ENCODE measurements at places on chromosomes 2 and 18.
A peak's percentile ranks its signal among the peaks of the same experiment; 100 is the strongest.

DNA sequence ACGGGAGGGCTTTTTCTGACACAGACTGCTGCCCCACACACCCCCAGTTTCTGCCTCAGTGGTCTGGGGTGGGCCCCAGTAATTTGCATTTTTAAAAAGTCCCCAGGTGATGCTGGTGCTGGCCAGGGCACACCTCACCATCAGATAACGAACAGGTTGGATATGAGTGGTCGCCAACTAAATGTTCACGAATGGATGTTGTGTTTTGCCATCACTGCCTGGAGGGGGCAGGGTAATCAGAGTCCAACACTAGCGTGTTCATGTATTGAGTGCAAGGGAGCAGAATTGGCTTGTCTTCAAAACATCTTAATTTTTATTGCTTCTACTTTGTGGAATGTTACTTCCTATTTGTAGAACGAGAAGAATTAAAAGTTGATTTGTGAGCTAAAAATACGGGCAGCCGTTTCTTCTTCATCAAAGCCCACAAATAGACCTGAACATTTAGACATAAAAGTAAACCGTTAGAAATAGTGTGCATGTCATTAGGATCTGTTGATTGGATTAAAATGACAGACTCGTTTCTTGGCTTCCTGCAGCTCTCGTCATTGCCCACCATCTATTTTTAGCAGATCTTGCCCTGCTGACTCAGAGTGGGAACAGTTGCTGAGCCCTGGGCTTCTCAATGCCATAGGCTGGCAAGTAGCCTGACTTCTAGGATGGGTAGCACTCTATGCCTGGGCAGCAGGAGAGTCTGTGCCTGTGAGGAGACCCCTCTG is 45.2 kb downstream of the NCK2 start:
- DNase-seq: peak; percentile 84

DNA sequence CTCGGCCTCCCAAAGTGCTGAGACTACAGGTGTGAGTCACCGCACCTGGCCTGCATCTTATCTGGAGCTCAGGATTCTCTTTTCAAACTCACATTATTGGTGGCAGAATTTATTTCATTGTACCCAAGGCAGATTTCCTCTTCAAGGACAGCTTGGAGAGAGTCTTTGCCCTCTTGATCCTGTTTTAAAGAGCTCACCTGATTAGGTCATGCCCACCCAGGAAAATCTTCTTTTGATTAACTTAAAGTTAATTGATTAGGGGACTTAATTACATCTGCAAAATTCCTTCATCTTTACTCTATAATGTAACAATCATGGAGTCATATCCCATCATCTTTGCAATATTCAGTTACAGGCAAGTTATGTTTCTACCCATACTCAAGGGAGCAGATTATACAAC is 346.4 kb downstream of the EPHA4 start:
- no peak for DNase-seq

- no peak for DNase-seq
Observed at GRCh38 chr2:38598200-38598990, 4.3 kb downstream of the HNRNPLL start.

GRCh38 chr18:76980663-76981395 is 151.8 kb downstream of the MBP start:
- DNase-seq: no peak

GRCh38 chr2:145815933-145816332 is 1296.0 kb upstream of the ZEB2 start:
- no peak for DNase-seq

All from CD8-positive, alpha-beta T cell (primary cell).